ENCODE measurements at places on chromosomes 1 and 21.

DNA sequence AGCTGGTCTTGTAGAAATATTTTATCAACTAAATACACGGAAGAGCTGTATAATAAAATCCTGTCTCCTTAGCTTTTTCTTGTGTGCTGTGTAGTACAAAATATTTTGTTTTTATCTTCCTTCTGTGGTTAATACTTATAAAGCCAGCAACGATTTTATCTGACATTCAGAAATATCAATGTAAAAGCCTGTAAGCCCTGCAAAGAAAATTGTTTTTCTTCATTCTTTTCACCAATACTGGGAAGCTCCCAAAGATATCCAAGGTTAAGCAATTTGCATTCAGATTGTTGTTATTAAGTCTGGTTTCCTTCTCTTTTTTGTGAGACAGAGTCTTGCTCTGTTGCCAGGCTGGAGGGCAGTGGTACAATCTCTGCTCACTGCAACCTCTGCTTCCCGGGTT is 38.0 kb upstream of the KIF26B start:
- H3K4me1 ChIP-seq = no peaks in the 10 kb centered on the region
- no peaks in the 10 kb centered on the region for H3K27me3 ChIP-seq
- H3K36me3 ChIP-seq = no peaks in the 10 kb centered on the region
- no peak overlapping the region for H3K4me3 ChIP-seq
- DNase-seq = no peak

- H3K27me3 ChIP-seq = no peaks in the 10 kb centered on the region
- peak overlapping the region; percentile 95 for H3K27ac ChIP-seq
- no peaks in the 10 kb centered on the region for H3K36me3 ChIP-seq
- H3K4me3 ChIP-seq = peak overlapping the region; percentile 90
- peaks cover 4% of the 10 kb centered on the region for H3K4me1 ChIP-seq
- DNase-seq = peak; percentile 63
Observed at GRCh38 chr1:116377541-116378529, 4.8 kb downstream of the ATP1A1 start.

DNA sequence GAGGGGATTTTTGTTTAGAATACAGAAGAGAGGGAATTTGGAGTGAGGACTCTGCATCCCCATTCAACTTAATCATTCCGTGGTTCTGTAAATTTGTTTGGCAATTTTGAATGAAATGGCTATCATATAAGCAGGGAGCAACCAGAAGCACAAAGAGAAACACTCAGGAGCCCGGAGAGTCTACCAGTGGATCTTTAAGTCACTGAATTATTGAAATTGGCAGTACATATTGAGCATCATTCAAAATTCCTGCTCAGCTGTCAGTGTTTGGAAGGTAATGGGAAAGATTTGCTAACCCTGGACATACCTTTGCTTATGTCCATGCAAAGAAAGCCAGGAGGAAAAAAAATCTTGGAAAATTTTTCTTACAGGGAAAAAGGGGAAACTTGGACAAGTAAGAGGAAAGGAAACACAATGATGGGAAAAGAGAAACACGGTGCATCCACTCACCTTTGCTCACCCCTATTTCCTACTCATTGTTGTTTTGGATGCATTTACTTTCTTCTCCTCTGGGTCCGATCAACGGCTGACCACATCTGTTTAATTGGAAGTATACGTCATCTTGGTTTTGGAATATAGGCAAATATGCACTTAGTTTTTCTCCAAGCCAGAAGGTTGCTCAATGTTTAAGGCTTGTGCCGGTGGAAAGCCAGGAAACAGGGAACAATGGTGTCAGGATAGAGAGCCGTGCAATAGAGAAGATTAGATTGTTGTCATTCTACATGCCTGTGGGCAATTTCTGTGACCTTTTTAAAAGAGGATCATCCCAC is 243.0 kb upstream of the LYPLAL1 start:
- no peaks in the 10 kb centered on the region for H3K36me3 ChIP-seq
- no peak overlapping the region for H3K27ac ChIP-seq
- no peaks in the 10 kb centered on the region for H3K27me3 ChIP-seq
- no peak for DNase-seq

- no peaks in the 10 kb centered on the region for H3K4me1 ChIP-seq
- no peaks in the 10 kb centered on the region for H3K36me3 ChIP-seq
- no peak for DNase-seq
- H3K4me3 ChIP-seq = no peak overlapping the region
Observed at GRCh38 chr1:147486876-147487656, 54.2 kb upstream of the BCL9 start.

- no peaks in the 10 kb centered on the region for H3K27me3 ChIP-seq
- no peak overlapping the region for H3K4me3 ChIP-seq
- peaks cover 27% of the 10 kb centered on the region for H3K36me3 ChIP-seq
- H3K4me1 ChIP-seq = no peaks in the 10 kb centered on the region
Observed at GRCh38 chr1:19768353-19769210, 31.1 kb downstream of the TMCO4 start.

DNA sequence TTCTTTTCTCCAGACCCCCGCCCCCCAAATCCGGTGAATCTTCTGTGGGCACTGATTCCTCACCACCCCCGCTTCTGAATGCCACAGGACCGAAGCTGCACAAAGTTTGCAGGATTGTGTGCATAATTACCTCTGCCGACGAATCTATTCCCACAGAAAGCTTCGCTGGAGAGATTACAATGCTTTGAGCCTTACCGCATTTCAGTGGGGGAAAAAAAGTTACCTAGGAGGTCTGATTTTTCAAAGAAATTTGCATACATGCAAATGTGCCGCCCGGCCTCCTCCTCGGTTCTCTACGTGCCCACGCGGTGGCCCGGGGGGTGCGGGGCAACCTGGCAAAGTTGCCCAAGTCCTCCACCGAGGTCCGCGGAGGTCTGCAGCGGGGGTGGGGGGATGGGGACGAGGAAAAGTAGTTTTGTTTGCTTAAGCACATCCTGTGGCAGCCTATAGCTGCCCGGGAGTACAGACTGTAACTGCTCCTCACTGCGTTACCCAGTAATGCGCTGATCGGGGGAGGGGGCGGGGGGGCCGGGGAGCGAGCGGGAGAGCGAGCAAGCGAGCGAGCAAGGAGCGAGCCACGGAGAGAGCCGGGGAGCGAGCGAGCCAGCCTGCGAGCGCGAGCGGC is 563 bp upstream of the NFIA start:
- H3K4me1 ChIP-seq = peaks cover 4% of the 10 kb centered on the region
- peak overlapping the region; percentile 93 for H3K27ac ChIP-seq
- H3K27me3 ChIP-seq = no peaks in the 10 kb centered on the region
- no peaks in the 10 kb centered on the region for H3K36me3 ChIP-seq
- peak overlapping the region; percentile 85 for H3K4me3 ChIP-seq

DNA sequence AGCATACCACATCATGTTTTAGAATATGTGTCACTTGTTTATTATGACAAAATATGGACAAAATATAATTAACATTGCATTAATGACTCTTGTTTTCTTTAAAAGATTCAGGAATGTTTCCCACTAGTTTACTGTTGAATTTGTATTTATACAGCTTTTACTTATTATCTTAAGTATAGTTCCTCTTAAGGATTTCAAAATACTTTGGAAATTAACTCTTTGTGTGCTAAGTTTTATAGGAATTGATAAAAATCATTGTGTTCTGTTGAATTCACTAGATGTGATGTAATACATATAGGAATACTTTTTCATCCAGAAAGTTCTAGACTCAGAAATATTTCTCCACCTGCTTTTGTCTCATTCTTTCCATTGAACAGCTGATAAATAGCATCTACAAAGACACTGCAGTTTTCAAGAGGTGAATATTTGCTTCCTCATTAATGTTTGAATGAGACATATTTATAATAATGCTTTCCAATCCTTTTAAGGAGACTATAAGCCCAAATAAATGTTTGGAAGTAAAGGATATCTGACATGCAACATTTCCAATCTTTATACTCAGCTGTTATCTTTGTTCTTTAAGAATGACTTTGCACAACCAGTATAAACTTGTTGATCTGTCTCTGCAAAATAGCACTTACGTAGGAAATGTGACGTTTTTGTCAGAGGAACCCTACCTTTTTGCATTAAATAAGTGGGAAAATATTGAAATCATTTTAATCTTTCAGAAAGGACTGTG is 38.4 kb upstream of the SAMSN1 start:
- H3K27ac ChIP-seq = no peak overlapping the region
- no peaks in the 10 kb centered on the region for H3K27me3 ChIP-seq
- DNase-seq = no peak
- no peaks in the 10 kb centered on the region for H3K36me3 ChIP-seq
- H3K4me1 ChIP-seq = no peaks in the 10 kb centered on the region

DNA sequence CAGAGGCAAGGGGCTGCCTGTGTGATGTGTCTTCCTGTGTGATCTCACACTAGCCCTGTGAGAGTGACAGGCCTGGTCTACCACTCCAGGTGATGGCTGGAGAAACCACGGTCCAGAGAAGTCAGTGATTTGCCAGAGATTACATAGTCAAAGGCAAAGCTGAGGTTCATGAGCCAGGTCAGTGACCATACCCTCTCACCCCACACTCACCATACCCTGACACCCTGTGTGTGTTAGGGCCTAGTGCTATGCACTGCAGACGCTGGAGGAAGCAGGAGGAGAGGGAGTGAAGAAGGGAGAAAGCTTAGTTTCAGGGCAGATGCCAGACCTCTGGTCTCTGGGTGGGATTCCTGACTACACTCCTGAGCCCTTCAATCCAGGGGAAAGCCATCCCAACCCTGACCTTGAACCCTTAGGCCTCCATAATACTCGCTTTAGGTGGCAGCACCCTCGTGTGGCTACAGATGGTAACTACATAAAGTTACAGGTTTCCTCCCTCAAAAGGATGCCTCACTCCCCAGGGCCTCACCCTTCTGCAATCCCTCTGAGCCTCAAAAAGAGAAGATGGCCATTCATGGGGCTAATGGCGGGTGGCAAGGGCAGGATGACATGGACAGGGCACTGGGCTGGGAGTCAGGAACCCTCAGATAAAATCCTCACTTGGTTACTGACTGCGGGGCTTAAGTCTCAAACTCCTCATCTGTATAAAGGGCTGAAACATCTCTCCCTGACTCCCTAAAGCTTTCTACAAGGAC is 20.8 kb upstream of the SDC3 start:
- DNase-seq = peak; percentile 69
- no peaks in the 10 kb centered on the region for H3K4me1 ChIP-seq
- no peak overlapping the region for H3K4me3 ChIP-seq
- peak overlapping the region; percentile 9 for H3K27ac ChIP-seq
- H3K27me3 ChIP-seq = no peaks in the 10 kb centered on the region
- no peaks in the 10 kb centered on the region for H3K36me3 ChIP-seq

- DNase-seq = no peak
- H3K36me3 ChIP-seq = no peaks in the 10 kb centered on the region
- H3K4me3 ChIP-seq = no peak overlapping the region
- no peak overlapping the region for H3K27ac ChIP-seq
Observed at GRCh38 chr21:43572446-43572845, 86.8 kb downstream of the HSF2BP start.

DNA sequence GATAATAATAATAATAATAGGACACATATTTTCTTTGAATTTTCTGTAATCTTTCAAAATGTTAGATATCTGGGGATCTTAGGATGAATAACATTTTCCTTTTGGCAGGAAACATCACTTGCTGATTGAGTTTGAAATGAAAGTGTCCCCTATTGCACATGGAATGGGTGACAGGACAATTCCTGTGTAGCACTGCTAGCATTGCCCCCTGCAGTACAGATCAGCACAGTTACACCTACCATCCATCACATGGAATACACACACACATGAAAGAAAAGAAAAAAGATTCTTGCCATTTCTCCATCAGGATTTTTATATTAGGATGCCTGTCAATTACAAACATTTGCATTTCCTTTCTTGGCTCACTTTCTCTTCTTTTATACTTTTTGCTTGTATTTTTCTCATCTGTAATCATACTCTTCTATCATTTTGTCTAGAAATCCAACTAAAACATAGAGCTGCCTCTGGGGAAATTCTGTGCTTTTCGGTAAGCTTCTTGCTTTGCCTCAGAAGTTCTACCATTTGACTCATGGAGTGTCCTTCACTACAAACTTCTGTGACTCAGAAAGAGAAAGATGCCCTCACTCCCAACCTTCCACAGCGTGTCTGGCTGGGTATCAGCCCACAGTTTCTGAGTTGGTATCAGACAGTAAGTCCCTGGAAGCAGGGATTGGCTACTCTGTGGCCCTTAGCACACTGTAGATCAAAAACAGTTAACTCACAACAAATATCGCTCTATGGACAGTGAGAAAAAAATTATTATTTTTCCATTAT is 641.2 kb downstream of the PTPRC start:
- no peaks in the 10 kb centered on the region for H3K4me1 ChIP-seq
- no peak overlapping the region for H3K27ac ChIP-seq
- H3K4me3 ChIP-seq = no peak overlapping the region
- H3K36me3 ChIP-seq = no peaks in the 10 kb centered on the region
- DNase-seq = no peak

- no peak for DNase-seq
- no peaks in the 10 kb centered on the region for H3K4me1 ChIP-seq
- no peak overlapping the region for H3K27ac ChIP-seq
- H3K27me3 ChIP-seq = no peaks in the 10 kb centered on the region
- H3K36me3 ChIP-seq = no peaks in the 10 kb centered on the region
Observed at GRCh38 chr1:101207891-101208290, 28.9 kb upstream of the S1PR1 start.

DNA sequence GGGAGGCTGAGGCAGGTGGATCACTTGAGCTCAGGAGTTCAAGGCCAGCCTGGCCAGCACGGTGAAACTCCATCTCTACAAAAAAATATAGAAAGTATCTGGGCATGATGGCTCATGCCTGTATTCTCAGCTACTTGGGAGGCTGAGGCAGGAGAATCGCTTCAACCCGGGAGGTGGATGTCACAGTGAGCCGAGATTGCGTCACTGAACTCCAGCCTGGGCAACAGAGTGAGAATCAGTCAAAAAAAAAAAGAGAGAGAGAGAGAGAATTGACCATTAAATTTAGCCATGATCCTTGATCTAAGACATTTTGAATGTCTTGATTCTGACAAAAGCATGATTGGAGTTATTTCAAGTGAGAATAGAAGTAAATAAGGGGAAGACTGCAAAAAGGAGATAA is 19.1 kb downstream of the RBM11 start:
- H3K27ac ChIP-seq = no peak overlapping the region
- H3K36me3 ChIP-seq = no peaks in the 10 kb centered on the region
- no peaks in the 10 kb centered on the region for H3K4me1 ChIP-seq
- DNase-seq = no peak
- no peak overlapping the region for H3K4me3 ChIP-seq

- no peaks in the 10 kb centered on the region for H3K36me3 ChIP-seq
- no peak overlapping the region for H3K27ac ChIP-seq
- no peaks in the 10 kb centered on the region for H3K4me1 ChIP-seq
- no peak overlapping the region for H3K4me3 ChIP-seq
Observed at GRCh38 chr1:93779540-93780165, 98.0 kb upstream of the BCAR3 start.

- no peaks in the 10 kb centered on the region for H3K27me3 ChIP-seq
- no peak overlapping the region for H3K4me3 ChIP-seq
- no peaks in the 10 kb centered on the region for H3K4me1 ChIP-seq
- H3K27ac ChIP-seq = no peak overlapping the region
Observed at GRCh38 chr21:45163413-45164123, 89.2 kb downstream of the ADARB1 start.

DNA sequence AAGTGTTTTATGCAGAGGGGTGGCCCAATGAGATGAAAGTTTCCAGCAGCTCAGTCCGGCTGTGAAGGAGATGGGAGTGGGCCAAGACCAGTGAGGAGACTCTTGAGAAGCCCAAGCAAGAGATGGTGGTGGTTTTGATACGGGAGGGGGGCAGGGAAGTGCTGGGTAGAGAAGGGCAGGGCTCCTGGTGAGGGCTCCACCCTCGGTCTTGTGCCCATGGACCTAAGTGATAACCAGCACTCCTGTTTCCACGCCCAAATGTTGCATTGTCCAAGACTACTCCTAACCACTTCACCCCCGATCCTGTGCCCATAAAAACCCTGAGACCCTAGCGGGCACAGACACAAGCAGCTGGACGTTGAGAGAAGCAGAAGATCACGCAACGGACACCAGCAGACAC is 140.9 kb downstream of the MIS18A start:
- H3K4me3 ChIP-seq = no peak overlapping the region
- no peaks in the 10 kb centered on the region for H3K36me3 ChIP-seq
- no peak for DNase-seq
